ENCODE measurements at places on chromosomes 1 and 21.

GRCh38 chr1:15939181-15940109 lies 36.5 kb downstream of the ZBTB17 start:
- DNase-seq = no peak
- H3K36me3 ChIP-seq = peaks cover 94% of the 10 kb centered on the region
- peak overlapping the region; percentile 36 for H3K27ac ChIP-seq
- no peak overlapping the region for H3K4me3 ChIP-seq
- H3K27me3 ChIP-seq = no peaks in the 10 kb centered on the region
- H3K4me1 ChIP-seq = no peaks in the 10 kb centered on the region

DNA sequence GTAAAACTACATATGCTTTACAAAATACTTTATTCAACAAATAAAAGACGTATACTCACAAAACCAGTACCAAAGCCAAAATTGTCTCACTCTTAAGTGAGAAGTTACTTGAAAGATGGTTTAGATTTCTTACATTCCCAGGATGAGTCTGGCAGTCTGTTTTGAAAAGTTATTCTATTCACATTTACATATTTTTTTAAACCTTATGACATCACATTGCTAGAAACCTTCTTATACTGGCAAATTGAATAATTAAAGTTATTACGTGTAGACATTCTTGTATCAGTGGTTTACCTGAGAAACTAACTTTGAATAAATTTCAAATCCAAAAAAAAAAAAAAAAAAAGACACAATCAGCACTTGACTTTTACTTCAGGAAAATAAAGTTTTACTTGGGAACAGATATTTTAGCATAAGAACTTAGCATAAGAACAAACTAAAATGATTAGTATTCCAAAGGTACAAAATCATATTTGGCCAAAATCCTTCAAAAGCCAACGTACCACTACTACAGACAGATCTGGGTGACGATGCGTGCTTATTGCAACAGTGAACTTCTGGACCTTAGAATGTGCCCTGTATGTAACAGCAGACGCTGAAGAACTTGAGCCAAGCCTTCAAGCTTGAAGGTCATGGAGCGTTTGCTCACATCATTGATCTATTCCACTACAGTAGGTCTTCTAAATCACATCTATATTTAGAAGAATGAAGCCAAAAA lies 2.5 kb downstream of the CDC42BPA start:
- no peak for DNase-seq
- H3K36me3 ChIP-seq = no peaks in the 10 kb centered on the region
- peaks cover 13% of the 10 kb centered on the region for H3K4me1 ChIP-seq
- H3K4me3 ChIP-seq = peak overlapping the region; percentile 80

DNA sequence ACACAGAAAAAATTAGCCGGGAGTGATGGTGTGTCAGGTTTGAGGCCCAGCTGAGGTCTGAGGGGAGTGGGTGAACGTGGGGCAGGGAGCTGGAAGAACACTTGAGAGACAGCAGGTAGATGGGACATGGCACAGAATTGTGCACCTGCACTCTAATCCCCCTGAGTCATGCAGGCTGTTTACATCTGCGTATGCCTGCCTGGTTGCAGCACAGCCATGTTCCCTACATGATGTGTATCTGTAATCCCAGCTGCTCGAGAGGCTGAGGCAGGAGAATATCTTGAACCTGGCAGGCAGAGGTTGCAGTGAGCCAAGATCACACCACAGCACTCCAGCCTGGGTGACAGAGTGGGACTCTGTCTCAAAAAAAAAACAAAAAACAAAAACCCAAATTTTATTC lies 44.8 kb downstream of the ATP5PO start:
- H3K27me3 ChIP-seq = no peaks in the 10 kb centered on the region
- no peaks in the 10 kb centered on the region for H3K36me3 ChIP-seq
- no peaks in the 10 kb centered on the region for H3K4me1 ChIP-seq
- no peak overlapping the region for H3K4me3 ChIP-seq
- H3K27ac ChIP-seq = no peak overlapping the region

DNA sequence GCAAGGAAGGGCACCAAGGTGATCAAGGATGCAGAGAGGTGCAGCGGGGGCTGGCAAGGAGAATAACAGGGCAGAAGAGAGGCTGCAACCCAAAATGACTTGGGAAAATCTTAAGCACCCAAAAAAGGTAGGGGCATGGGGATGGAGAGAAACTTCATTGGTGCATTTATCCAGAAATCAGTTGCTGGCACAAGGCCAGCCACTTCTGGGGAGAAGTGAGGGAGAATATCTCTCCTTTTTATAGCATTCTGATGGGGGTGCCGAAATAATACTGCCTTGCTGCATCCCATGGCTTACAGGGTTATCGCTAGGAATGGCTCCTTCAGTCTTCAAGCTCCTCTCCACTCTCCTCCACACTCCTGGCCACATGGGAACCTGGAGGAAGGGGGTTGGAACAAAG lies 47.9 kb downstream of the SUSD4 start:
- H3K27me3 ChIP-seq = no peaks in the 10 kb centered on the region
- no peak overlapping the region for H3K27ac ChIP-seq

- DNase-seq = no peak
- no peaks in the 10 kb centered on the region for H3K27me3 ChIP-seq
- no peak overlapping the region for H3K27ac ChIP-seq
- H3K4me1 ChIP-seq = no peaks in the 10 kb centered on the region
- H3K4me3 ChIP-seq = no peak overlapping the region
Measured at GRCh38 chr1:180997843-180998504, 24.7 kb downstream of the STX6 start.

- no peak for DNase-seq
- H3K36me3 ChIP-seq = no peaks in the 10 kb centered on the region
- H3K27me3 ChIP-seq = no peaks in the 10 kb centered on the region
Measured at GRCh38 chr21:14547834-14548513, 1.9 kb upstream of the SAMSN1 start.

DNA sequence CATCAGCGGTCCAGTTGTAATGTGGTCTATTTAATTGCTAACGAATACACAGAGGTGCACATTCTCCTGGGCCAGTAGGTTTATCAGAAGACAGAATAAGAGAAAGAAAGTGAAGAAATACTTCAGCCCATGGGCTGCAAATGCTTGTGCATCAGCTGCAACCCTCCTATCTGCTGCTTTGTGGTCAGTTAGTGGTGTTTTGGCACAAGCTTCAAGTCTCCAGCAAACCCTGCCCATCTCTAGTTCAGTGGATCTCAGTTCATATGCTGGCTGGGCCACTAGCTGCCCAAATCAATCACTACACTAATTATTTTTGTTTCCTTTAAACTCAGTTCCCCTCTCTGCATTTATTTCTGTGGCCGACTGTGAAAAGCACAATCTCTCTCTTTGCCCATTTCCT lies 124.2 kb downstream of the KCNJ6 start:
- no peak for DNase-seq
- no peaks in the 10 kb centered on the region for H3K27me3 ChIP-seq
- H3K4me1 ChIP-seq = peaks cover 10% of the 10 kb centered on the region
- H3K36me3 ChIP-seq = no peaks in the 10 kb centered on the region
- H3K27ac ChIP-seq = no peak overlapping the region

- no peaks in the 10 kb centered on the region for H3K4me1 ChIP-seq
- no peaks in the 10 kb centered on the region for H3K36me3 ChIP-seq
- H3K27ac ChIP-seq = no peak overlapping the region
- no peak for DNase-seq
- H3K27me3 ChIP-seq = peaks cover 45% of the 10 kb centered on the region
Measured at GRCh38 chr1:36711480-36711879, 228.8 kb upstream of the CSF3R start.

DNA sequence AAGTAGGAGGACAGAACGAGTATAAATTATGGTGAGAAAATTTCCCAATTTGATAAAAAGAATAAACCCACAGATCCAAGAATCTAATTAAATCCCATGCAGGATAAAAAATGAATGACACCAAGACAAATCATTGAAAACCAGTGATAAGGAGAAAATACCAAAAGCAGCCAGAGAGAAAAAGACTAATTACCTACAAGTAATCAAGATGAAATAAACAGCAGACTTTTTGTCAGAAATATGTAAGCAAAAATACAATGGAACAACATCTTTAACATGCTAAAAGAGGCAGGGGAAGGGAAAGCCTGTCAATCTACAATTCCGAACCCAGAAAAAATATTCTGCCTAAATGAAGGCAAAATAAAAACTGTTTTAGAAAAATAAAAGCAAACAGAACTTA lies 20.7 kb upstream of the CCN1 start:
- no peaks in the 10 kb centered on the region for H3K36me3 ChIP-seq
- no peak overlapping the region for H3K27ac ChIP-seq
- DNase-seq = no peak

DNA sequence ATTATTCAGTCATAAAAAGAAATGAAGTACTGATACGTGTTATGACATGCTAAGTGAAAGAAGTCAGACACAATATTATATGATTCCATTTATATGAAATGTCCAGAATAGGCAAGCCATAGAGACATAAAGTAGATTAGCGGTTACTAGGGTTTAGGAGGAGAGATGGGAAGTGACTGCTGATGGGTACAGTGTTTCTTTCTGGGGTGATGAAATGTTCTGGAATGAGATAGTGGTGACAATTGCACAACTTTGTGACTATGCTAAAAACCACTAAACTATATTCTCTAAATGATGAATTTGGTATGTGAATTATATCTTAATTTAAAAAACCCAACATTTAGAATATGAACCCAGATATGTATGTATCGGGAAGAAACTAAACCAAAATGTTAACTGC lies 27.6 kb downstream of the IPP start:
- DNase-seq = no peak
- no peaks in the 10 kb centered on the region for H3K4me1 ChIP-seq
- no peak overlapping the region for H3K27ac ChIP-seq
- no peaks in the 10 kb centered on the region for H3K27me3 ChIP-seq

GRCh38 chr1:179870870-179871269 lies 6.7 kb downstream of the TOR1AIP2 start:
- peaks cover 95% of the 10 kb centered on the region for H3K36me3 ChIP-seq
- H3K4me3 ChIP-seq = no peak overlapping the region
- DNase-seq = no peak
- H3K27me3 ChIP-seq = no peaks in the 10 kb centered on the region

DNA sequence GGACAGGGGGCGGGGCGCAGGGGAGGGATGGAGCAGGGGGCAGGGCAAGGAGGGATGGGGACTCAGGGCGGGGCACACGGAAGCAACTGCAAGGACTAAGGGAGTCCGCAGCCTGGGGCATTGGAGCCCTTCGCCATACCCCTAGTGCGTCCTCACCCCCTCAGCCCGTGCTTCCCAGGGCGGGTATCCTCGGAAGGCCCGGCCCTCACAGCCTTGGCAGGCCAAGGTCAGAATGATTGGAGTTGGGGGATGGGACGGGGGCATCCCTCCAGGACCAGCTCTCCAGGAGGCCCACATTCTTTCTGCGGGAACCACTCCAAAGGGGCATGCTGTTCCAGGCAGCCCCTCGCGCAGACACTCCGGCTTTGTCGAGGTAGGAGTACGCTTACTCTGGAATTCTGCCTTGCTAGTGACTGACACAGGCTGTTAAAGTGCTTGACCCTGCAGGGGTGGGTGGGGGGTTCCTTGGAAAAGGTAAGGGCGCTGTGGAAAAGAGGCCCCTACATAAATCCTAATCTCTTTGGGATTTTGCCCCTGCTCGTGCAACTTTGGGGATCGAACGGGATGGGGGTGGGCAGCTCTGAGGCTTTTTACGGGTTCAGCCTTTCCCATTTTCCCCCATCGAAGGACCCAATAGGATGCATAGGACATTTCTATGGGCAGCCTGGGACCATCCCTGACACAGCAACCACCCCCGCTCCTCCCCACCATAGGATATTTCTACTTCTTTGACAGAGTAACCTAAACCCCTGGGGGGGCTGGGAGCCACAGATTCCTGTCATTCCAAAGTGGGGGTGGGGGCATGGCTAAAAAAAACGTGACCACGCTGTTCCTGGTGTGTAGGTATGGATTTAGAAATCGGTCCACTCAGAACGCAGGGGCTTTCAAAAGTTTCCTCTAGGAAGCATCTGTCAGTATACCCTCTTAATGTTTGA lies 738 bp upstream of the TRIM11 start:
- DNase-seq = no peak
- no peaks in the 10 kb centered on the region for H3K4me1 ChIP-seq
- no peaks in the 10 kb centered on the region for H3K27me3 ChIP-seq
- peak overlapping the region; percentile 45 for H3K4me3 ChIP-seq
- peak overlapping the region; percentile 20 for H3K27ac ChIP-seq

GRCh38 chr1:4612991-4613390 lies 41.4 kb upstream of the AJAP1 start:
- no peaks in the 10 kb centered on the region for H3K27me3 ChIP-seq
- H3K36me3 ChIP-seq = no peaks in the 10 kb centered on the region
- H3K4me3 ChIP-seq = no peak overlapping the region
- H3K27ac ChIP-seq = no peak overlapping the region
- H3K4me1 ChIP-seq = no peaks in the 10 kb centered on the region

DNA sequence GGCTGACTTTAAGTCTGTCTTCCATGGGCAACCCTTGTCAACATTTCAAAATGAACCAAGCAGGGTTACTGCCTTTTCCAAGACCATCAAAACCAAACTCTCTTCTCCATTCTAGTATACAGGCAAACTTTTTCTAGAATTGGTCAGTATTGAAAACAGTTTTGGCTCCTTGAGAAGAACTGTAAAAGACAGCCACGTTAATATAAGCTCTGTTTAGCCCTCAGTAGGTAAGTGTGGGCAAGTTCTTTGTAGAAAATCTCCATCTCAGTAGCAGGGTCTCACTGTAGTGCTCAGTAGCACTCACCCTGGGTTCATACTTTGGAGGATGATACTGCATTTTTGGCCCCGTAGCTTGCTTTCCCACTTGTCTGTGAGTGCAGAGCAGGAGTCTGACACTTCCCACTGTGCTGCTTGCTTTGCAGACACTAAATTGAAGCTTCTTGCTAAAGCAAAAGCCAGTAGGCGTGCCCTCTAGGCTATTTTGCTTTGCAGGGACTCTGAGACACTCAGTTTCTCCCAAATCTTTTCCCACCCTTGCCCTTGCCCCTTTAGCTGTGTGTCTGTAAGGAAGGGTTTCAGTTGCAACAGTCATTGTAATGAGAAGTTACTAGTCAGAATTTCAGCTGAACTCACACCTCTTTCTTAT lies 34.3 kb upstream of the CACYBP start:
- H3K36me3 ChIP-seq = no peaks in the 10 kb centered on the region
- H3K27me3 ChIP-seq = no peaks in the 10 kb centered on the region
- H3K4me1 ChIP-seq = peaks cover 11% of the 10 kb centered on the region
- no peak overlapping the region for H3K27ac ChIP-seq
- no peak overlapping the region for H3K4me3 ChIP-seq
- no peak for DNase-seq

DNA sequence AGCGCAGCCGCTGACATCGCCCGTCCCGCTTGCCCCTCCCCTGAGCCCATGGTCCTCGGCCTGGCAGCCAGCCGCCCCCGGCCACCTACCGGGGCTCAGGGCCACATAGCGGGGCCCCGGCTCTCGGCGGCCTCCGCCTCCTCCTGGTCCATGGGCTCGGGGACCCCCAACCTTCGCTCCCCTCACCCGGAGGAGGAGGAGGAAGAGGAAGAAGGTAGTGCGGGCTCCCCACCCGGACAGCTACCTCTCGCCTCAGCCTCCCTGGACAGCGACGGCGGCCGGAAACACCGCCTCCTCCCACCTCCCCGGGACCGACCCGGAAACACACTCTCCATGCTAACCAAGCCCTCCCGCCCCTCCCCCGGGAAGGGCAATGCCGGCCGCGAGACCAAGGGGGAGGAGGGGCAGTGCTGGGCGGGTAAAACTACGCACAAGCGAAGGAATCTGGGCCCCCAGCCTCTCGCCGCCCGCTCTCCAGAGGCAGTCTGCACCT lies at the start of gene KIAA0319L:
KIAA0319L (minus strand) TSS at position 286 of the 493 bp plus-strand sequence. CDS start 2,912 bp downstream, outside the sequence.
- H3K27ac ChIP-seq = peak within 1 kb of the TSS; percentile 74
- H3K4me1 ChIP-seq = peaks cover 14% of the 10 kb centered on the region
- peak within 1 kb of the TSS; percentile 60 for H3K4me3 ChIP-seq
- no peaks in the 10 kb centered on the region for H3K27me3 ChIP-seq

GRCh38 chr1:214029796-214030195 lies 42.0 kb downstream of the PROX1 start:
- no peaks in the 10 kb centered on the region for H3K4me1 ChIP-seq
- no peak for DNase-seq
- no peak overlapping the region for H3K4me3 ChIP-seq
- no peaks in the 10 kb centered on the region for H3K36me3 ChIP-seq
- H3K27me3 ChIP-seq = no peaks in the 10 kb centered on the region
